Endothelial cell of umbilical vein (primary cell): ENCODE measurements at places on chromosomes 4 and X. TPM values are rescaled to one million over a fixed set of nuclear protein-coding genes. Genes with fewer than 3 reads are reported as not detected.

DNA sequence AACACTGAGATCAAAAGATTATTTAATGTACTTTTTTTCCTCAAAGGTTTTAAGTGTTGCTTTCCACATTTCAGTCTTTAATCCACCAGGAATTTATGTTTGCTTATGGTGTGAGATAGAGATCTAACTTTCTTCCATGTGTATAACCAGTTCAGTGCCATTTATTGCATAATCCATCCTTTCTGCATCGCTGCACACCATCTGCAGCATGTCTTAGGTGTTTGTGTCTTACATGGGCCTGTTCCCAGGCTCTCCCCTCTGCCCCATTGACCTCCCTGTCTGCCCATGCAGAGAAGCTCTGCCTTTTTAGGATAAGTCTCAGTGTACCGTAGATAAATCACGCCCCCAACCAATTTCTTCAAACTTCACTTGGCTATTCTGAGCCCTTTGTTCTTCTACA, 30.3 kb downstream of the NSDHL start:
- no peak for DNase-seq
- H3K27me3 ChIP-seq, result no peaks in the 10 kb centered on the region
- H3K36me3 ChIP-seq, result peaks cover 3% of the 10 kb centered on the region
- no peak overlapping the region for H3K4me3 ChIP-seq

DNA sequence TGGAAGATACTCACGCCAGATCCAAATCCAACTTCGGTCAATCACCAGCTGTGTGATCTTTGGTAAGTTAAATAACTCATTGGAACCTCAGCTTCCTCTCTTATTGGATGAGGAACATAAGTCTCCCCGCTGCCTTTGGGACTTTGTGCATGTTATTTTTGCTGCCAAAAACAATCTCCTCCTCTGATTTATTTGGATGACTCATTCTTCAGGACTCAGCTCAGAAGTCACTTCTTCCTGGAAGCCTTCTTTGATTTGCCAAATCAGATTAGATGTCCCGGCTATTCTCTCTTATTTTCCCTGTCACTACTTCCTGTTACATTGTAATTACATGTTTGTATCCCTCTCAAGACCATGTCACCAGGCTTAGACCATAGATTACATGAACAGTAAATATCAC, 138.0 kb upstream of the BOD1L1 start:
- H3K36me3 ChIP-seq, result no peaks in the 10 kb centered on the region
- H3K4me3 ChIP-seq, result no peak overlapping the region
- no peaks in the 10 kb centered on the region for H3K27me3 ChIP-seq
- H3K4me1 ChIP-seq, result no peaks in the 10 kb centered on the region

- no peak overlapping the region for H3K27ac ChIP-seq
- no peak overlapping the region for H3K4me3 ChIP-seq
- peaks cover under 1% of the 10 kb centered on the region for H3K4me1 ChIP-seq
- no peaks in the 10 kb centered on the region for H3K27me3 ChIP-seq
- H3K36me3 ChIP-seq, result no peaks in the 10 kb centered on the region
Observed at GRCh38 chrX:134880866-134881265, 109.9 kb upstream of the SMIM10 start.

GRCh38 chr4:142574306-142574705, 271.8 kb downstream of the INPP4B start:
- H3K27me3 ChIP-seq, result no peaks in the 10 kb centered on the region
- H3K4me1 ChIP-seq, result no peaks in the 10 kb centered on the region
- no peak for DNase-seq
- no peaks in the 10 kb centered on the region for H3K36me3 ChIP-seq
- H3K4me3 ChIP-seq, result no peak overlapping the region
- H3K27ac ChIP-seq, result no peak overlapping the region

- H3K27me3 ChIP-seq, result no peaks in the 10 kb centered on the region
- DNase-seq, result no peak
- H3K27ac ChIP-seq, result no peak overlapping the region
- peaks cover 11% of the 10 kb centered on the region for H3K4me1 ChIP-seq
Observed at GRCh38 chrX:47566841-47567240, 5.8 kb downstream of the ARAF start.

GRCh38 chr4:41256131-41256739, 493 bp upstream of the UCHL1 start:
- no peak overlapping the region for H3K27ac ChIP-seq
- no peak for DNase-seq
- H3K4me1 ChIP-seq, result peaks cover 12% of the 10 kb centered on the region
- no peak overlapping the region for H3K4me3 ChIP-seq
- H3K27me3 ChIP-seq, result peaks cover 15% of the 10 kb centered on the region

The PDLIM3 gene
- total RNA-seq, result 9.7 and 12.2 TPM in 2 replicates

- DNase-seq, result no peak
- peaks cover 24% of the 10 kb centered on the region for H3K27me3 ChIP-seq
- H3K4me1 ChIP-seq, result no peaks in the 10 kb centered on the region
- no peaks in the 10 kb centered on the region for H3K36me3 ChIP-seq
Observed at GRCh38 chrX:13937370-13938050, 92.2 kb downstream of the GEMIN8 start.

DNA sequence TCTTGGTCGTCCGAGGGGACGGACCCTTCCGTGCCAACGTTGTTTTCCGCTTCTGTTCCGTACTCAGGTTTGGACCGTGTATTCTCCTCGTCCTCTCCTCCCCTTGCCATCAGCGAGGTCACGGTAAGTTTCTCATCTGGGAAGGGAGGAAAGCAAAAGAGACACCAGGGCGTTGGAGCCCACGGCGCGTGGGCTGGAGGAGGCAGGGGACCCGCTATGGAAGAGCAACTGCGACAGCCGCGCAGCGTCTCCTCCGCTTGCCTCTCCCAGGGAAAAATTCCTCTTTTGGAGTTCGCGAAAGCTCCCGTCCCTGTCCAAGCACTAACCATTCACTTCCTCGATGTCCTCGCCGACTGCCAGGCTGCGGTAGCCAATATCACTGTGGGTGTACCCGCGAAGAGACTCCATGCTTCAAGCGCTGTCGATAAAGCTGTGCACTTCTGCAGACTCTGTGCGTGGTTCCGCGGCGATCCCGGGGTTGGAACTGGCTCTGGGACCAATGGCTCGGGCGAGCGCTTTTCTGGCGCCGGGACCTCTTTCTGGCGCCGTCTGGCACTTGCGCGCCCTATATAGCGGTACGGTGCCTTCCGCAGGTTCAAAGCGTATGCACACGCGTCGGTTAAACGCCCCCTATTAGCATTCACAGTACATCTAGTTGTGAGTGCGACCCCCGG, at the start of gene ESX1:
ESX1 (minus strand) TSS at position 492 of the 674 bp plus-strand sequence; CDS start at position 408, 84 bp downstream.
- H3K4me3 ChIP-seq, result peak within 1 kb of the TSS; percentile 12
- no peaks in the 10 kb centered on the region for H3K36me3 ChIP-seq
- peak; percentile 4 for DNase-seq
- H3K4me1 ChIP-seq, result peaks cover 6% of the 10 kb centered on the region

DNA sequence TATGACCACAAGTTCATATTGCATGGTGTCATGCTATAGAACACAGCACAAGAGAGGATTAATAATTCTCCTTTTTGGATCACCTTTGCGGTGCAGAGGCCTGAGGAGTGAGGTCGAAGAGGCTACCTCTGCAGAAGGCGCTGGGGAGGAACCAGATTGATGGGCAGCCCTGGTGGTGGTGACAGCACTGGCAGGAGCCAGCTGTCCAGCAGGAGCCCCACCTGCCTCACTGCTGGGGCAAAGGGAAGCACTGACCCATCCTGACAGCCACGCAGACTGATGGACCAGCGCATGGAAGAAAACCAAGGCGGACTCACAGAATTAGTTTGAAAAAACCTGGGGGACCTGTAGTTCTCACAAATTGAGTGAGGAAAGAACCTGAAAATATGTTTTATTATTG, 50.9 kb downstream of the COX18 start:
- H3K27ac ChIP-seq, result no peak overlapping the region
- H3K27me3 ChIP-seq, result peaks cover 2% of the 10 kb centered on the region
- H3K36me3 ChIP-seq, result no peaks in the 10 kb centered on the region
- H3K4me3 ChIP-seq, result no peak overlapping the region
- H3K4me1 ChIP-seq, result no peaks in the 10 kb centered on the region
- no peak for DNase-seq
